ENCODE measurements at places on chromosomes 1 and 21. TPM values are rescaled to one million over a fixed set of nuclear protein-coding genes. Genes with fewer than 3 reads are reported as not detected.

The GUCA2B gene
- not detected for total RNA-seq

The LCE1D gene
- total RNA-seq, result not detected

The LCE1F gene
- total RNA-seq, result not detected

The HRNR gene
- total RNA-seq, result not detected

The RIPK4 gene
- total RNA-seq, result 9.2 TPM

The RASAL2 gene
- total RNA-seq, result 35.4 TPM

The PPIAL4G gene
- total RNA-seq, result not detected

The INSRR gene
- not detected for total RNA-seq

The THRAP3 gene
- 145 TPM for total RNA-seq

All from GM23338 (cell line).